NCI-H1092 (cell line): ENCODE measurements at places on chromosomes 13 and 19.

DNA sequence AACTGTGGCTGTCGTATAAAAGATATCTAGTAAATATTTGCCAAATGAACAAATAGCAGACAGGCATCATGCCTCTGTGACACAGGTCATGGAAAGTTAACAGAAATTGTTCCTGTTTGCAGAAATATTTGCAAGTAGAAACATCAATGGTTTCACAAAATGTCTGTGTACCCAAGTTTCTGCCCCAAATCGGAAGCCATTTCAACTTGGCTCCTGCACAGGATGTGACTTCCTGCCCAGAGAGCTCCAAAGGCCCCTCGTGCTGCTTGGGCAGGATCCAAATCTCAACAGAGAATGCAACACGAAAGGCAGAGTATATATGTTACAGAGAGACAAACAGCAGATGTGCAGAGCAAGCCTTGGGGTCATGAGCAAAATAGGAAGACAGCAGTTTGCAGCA, 95.5 kb upstream of the SERP2 start:
- DNase-seq = no peak

GRCh38 chr13:86003029-86003428, 203.8 kb upstream of the SLITRK6 start:
- peak; percentile 42 for DNase-seq

GRCh38 chr13:26873386-26873698, 112.8 kb upstream of the GPR12 start:
- no peak for DNase-seq

DNA sequence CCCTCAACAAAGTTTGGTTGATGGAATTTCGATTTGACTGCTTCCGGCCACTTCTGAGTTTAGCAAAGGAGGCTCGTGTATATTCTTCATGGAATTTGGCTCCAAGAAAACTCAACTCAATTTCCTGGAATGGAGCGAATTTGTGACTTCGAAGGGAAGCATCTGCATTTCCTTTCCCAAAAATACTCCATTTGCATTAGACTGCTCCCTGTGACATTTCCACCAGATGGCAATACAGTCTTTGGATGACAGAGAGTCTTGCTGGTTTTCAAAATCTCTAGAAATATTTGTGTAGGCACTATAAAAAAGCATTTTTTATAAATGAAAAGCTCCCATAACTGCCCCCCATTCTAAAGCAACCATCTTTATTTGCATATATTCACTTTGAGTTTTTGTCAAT, 4.1 kb downstream of the C1QTNF9 start:
- no peak for DNase-seq

GRCh38 chr13:71613066-71613745, 253.8 kb downstream of the DACH1 start:
- DNase-seq = no peak
